ENCODE measurements at places on chromosomes 3 and 15. TPM values are rescaled to one million over a fixed set of nuclear protein-coding genes. Genes with fewer than 3 reads are reported as not detected.

The PLA2G4E gene
- total RNA-seq, result 0.29 TPM

The PLA2G4F gene
- total RNA-seq, result 27.8 TPM

The NANOGP8 gene
- 1.7 TPM for total RNA-seq

The ZNF80 gene
- total RNA-seq, result 0.06 TPM

The LMOD3 gene
- 9.8 TPM for total RNA-seq

The NEIL1 gene
- 25.0 TPM for total RNA-seq

The GHSR gene
- not detected for total RNA-seq

The LRTM1 gene
- 16.1 TPM for total RNA-seq

The GPR171 gene
- total RNA-seq, result 13.7 TPM

The CAPN7 gene
- total RNA-seq, result 64.1 TPM

The SH3BP5 gene
- 61.1 TPM for total RNA-seq

The CPN2 gene
- 0.12 TPM for total RNA-seq

The MYH15 gene
- total RNA-seq, result 0.12 TPM

The ITGB5 gene
- 68.1 TPM for total RNA-seq

The FSIP1 gene
- 1.2 TPM for total RNA-seq

The CCR1 gene
- total RNA-seq, result 4.3 TPM

The ADGRG7 gene
- not detected for total RNA-seq

The CLDN1 gene
- total RNA-seq, result 36.4 TPM

The SAMMSON gene
- total RNA-seq, result not detected

The RHO gene
- not detected for total RNA-seq

The GOLGA8T gene
- total RNA-seq, result 1.8 TPM

The AQP9 gene
- 3.2 TPM for total RNA-seq

The HDC gene
- 1.3 TPM for total RNA-seq

The FMN1 gene
- total RNA-seq, result 19.6 TPM

The RBPMS2 gene
- total RNA-seq, result 1.4 TPM

The RETNLB gene
- not detected for total RNA-seq

The KCNAB1 gene
- 3.0 TPM for total RNA-seq

The MUSTN1 gene
- total RNA-seq, result 11.9 TPM

The CAPN3 gene
- 121 TPM for total RNA-seq
